Fibroblast of the aortic adventitia (primary cell): ENCODE measurements at places on chromosomes 12 and 14. TPM values are rescaled to one million over a fixed set of nuclear protein-coding genes. Genes with fewer than 3 reads are reported as not detected.

Gene TPH2
- total RNA-seq = not detected in 2 replicates

Gene EFS
- 4.6 and 10.8 TPM in 2 replicates for total RNA-seq

Gene MAP4K5
- 92.1 and 101 TPM in 2 replicates for total RNA-seq

Gene CLEC1B
- total RNA-seq = not detected in 2 replicates

Gene ANO4
- total RNA-seq = 0.18 and 1.6 TPM in 2 replicates

Gene EPYC
- not detected in 2 replicates for total RNA-seq

Gene MYF6
- total RNA-seq = not detected in 2 replicates

Gene SOAT2
- 0.09 TPM in 1 of 2 replicates, not detected in the other for total RNA-seq

Gene MUCL1
- total RNA-seq = not detected in 2 replicates

Gene GLI1
- 1.1 TPM in 1 of 2 replicates, not detected in the other for total RNA-seq
